CD4-positive, CD25-positive, alpha-beta regulatory T cell (primary cell): ENCODE measurements at places on chromosomes 12 and 14.

- no peak for DNase-seq
These were observed 77.0 kb downstream of the POLR3B start for GRCh38 chr12:106434526-106434925.

DNA sequence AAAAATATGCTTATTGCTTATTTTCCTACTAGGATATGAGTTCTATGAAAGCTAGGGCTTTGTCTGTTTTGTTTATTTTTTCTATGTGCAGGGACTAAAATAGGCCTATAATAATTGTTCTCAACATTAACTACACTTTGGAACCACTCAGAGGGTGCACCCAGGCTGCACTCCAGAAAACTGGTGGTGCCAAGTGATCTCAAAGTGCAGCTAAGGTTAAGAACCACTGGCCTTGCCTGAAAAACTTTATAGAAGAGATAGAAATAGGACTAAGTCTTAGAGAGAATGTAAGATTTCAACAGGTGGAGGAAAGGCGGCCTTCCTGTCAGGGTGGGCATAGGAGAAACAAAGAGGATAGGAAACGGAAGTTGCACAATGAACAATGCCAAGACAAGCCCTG, 37.7 kb upstream of the NR1H4 start:
- DNase-seq = no peak

- no peak for DNase-seq
These were observed 150.4 kb downstream of the CALM1 start for GRCh38 chr14:90547250-90547649.

- no peak for DNase-seq
These were observed 50.4 kb upstream of the CLMN start for GRCh38 chr14:95370076-95370475.

- DNase-seq = no peak
These were observed 7.3 kb upstream of the TMEM119 start for GRCh38 chr12:108605000-108605689.

- no peak for DNase-seq
These were observed 363 bp upstream of the LMO3 start for GRCh38 chr12:16606201-16606849.

- DNase-seq = peak; percentile 83
These were observed 1.4 kb upstream of the ZFP36L1 start for GRCh38 chr14:68794130-68794850.

GRCh38 chr12:43550831-43551271, 1.2 kb downstream of the ADAMTS20 start:
- DNase-seq = no peak
